ENCODE measurements at places on chromosomes 13 and 19. TPM values are rescaled to one million over a fixed set of nuclear protein-coding genes. Genes with fewer than 3 reads are reported as not detected.

The CEACAM5 gene
- not detected for total RNA-seq

The ADAMTSL5 gene
- not detected for total RNA-seq

The SUGP2 gene
- total RNA-seq, result 11.8 TPM

The ATP8A2 gene
- total RNA-seq, result under 0.01 TPM

The COX6B1 gene
- total RNA-seq, result 295 TPM

The ZNF681 gene
- total RNA-seq, result 2.5 TPM

The NCAN gene
- not detected for total RNA-seq

The MEF2B gene
- not detected for total RNA-seq

The ACTMAP gene
- 2.0 TPM for total RNA-seq

The FBXO17 gene
- total RNA-seq, result 13.6 TPM

The DACT3 gene
- total RNA-seq, result 0.13 TPM

The LILRA2 gene
- not detected for total RNA-seq

The ZNF799 gene
- total RNA-seq, result 7.0 TPM

The TGFBR3L gene
- not detected for total RNA-seq

The TSSK6 gene
- 1.0 TPM for total RNA-seq

The KLK3 gene
- total RNA-seq, result not detected

All from bladder microvascular endothelial cell (primary cell).